Fibroblast of mammary gland (primary cell): ENCODE measurements at places on chromosomes 1 and 21.

DNA sequence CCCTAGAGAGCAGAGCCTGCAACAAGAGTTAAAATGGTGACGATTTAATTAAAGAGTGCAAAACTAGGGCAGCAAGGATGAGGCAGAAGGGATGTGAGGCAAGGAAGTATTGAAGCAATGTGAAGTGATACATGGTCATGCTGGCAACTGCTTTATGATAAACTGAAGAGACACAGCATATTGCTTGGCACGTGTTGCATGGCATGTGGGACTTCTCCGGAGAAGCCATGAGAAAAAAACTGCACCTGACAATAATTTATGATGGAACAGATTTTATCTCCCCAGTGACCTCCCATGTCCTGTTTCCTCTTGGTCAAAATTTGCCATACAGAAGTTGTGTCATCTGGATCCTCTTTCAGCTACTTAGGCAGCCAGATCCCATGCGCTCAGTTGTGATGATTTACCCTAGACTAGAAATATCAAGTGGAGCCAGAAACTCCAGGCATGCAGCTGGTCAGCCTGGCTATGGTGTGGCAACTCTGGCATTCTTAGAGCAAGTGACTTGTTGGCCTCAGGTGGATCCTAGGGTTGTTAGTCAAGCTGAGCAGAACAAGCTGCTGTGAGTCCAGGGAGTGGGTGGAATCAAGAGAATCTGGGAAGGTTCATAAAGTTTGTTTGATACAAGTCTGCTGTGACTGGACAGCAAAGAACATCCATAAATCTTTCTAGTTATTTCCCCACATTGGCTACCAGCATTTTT is 611.4 kb upstream of the USP24 start:
- DNase-seq = peak; percentile 37

GRCh38 chr1:39204441-39205081 is at the start of gene MACF1:
Gene MACF1, plus strand, starts transcription at chr1:39204695. Its CDS starts 328 bp downstream, at chr1:39205023.
- DNase-seq = peak; percentile 97

DNA sequence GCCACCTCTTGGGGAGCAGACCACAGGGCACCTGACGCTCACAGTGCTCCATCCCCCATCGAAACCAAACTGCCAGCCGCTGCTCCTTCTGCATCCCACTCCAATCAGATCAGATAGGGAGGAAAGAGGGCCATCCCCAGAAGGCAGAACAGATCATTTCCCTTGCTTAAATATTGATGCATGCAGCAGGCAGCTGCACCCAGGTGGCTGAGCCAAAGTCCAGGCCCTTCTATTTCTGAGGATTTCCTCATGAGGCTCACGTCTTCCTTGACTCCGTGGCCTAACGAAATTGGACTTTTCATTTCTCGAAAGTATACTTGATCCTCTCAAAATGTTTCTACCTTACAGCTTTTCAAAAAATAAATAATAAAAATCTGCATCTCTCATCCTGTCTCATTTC is 239.2 kb downstream of the ATG4C start:
- no peak for DNase-seq

- no peak for DNase-seq
Measured at GRCh38 chr21:35510294-35510693, 461.2 kb upstream of the RUNX1 start.

- DNase-seq = no peak
Measured at GRCh38 chr1:175394739-175395138, 202.2 kb upstream of the KIAA0040 start.

- DNase-seq = no peak
Measured at GRCh38 chr1:245378311-245378722, 223.5 kb downstream of the KIF26B start.

- no peak for DNase-seq
Measured at GRCh38 chr1:65457868-65458267, 37.4 kb downstream of the LEPR start.

DNA sequence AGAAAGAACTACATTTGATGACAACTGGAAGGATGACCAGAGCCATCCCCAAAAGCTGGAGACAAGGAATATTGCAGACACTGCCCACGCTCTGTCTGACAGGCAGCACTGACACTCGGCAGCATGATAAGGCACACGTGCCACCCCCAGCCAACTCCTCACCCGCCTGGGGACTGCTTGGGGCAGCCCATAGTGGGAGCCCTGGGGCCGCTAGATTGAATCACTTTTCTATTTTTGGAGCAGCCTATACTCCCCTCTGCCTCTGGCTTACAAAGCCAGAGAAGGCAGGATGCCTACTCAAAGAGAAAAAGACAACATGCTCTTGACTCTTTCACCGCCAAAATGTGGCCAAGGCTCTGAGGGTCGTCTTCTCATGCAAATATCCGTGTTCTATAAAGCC is 1.3 kb downstream of the SMG5 start:
- DNase-seq = peak; percentile 57

GRCh38 chr1:38347446-38348175 is 301.0 kb upstream of the POU3F1 start:
- no peak for DNase-seq

- DNase-seq = no peak
Measured at GRCh38 chr1:145927916-145928643, 796 bp upstream of the RBM8A start.

DNA sequence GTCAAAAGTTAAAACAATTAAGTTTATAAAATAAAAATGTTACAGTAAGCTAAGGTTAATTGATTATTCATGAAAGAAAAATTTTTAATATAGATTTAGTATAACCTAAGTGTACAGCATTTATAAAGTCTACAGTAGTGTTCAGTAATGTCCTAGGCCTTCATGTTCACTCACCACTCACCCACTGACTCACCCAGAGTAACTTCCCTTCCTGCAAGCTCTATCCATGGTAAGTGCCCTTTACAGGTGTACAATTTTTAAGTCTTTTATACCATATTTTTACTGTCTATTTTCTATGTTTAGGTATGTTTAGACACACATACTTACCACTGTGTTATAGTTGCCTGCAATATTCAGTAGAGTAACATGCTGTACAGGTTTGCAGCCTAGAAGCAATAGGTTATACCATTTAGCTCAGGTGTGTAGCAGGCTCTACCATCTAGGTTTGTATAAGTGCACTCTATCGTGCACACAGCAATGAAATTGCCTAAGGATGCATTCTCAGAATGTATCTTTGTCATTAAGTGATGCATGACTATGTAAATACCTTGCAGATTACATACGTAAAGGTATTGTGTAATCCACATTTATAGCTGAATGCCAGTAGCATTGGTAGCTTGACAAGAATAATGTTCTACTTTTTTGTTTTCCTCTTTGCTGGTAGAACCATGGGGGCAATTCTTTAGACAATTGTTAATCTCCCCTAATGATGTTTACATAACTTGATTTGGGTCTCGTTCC is 35.7 kb upstream of the GPR88 start:
- DNase-seq = peak; percentile 20

DNA sequence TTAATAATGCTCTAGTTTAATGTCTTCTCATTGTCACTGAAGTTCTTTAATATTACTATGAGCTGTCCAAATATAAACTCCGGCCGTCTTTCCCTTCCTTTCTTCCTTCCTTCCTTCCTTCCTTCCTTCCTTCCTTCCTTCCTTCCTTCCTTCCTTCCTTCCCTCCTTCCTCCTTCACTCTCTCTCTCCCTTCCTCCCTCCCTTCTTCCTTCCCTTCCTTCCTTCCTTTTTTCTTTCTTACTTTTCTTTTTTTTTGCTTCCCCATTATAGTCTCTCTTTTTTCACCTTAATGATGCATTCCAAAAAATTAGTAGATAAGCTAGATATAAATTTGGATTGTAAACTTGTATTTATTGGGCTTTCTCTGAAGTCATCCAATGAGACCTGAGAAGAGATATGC is 431.0 kb upstream of the ADGRL4 start:
- DNase-seq = no peak

- DNase-seq = no peak
Measured at GRCh38 chr21:36654324-36654723, 44.6 kb upstream of the SIM2 start.

DNA sequence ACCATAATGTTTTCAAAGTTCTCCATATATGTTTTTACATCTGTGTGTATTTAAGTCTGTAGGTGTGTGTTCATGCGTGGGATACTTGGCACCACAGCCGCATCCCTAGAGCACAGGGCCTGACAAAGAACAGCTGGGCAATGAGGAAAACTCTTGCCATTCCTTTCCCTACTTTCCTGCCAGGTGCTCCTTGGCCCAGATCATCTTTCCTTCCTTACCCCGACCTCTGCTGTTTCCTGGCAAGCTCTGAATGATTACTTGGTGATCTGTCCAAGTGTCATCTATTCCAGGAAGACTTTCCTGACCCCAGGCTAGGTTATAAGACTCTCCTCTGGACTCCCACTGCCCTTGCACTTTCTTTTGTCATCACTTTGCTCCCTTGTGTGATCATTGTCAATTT is 123.6 kb downstream of the ELAVL4 start:
- DNase-seq = no peak

- peak; percentile 67 for DNase-seq
Measured at GRCh38 chr1:23814016-23814415, 11.2 kb downstream of the HMGCL start.

DNA sequence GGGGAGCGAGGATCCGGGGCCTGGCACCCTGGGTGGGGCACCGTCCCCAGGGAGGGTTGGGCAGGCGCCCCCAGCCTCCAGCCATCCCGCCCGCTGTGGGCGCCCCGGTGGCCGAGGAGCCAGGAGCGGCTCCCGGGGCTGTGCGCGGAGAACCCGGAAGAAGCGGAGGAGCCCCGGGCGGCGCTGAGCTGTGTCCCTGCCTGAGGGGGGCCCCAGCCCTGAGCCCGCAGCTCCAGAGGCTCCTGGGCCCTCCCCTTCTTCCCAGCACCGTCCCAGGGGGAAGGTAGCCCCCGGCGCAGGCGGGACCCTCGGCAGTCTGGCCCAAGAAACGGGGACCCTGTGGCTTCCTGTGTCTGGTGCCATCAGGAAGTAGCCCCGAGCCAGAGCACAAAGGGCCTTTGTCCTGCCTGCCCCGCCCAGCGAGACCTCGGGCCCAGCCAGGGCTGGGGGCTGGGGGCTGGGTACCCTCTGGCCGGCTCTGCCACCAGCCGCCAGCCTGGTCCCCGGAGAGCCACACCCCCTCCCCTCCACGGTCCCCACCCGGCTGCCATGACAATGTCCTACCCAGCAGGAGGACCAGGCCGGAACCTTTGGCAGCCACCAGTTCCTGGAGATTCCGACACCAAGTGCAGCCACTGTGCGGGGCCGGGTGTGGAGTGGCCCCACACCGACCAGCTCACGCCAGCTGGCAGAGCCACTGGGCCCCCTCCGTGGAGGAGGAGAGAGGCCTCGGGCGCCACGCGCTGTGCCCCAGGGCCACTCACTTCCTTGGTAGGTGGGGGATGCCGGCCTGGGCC is 15.6 kb upstream of the TTLL10 start:
- DNase-seq = peak; percentile 1

DNA sequence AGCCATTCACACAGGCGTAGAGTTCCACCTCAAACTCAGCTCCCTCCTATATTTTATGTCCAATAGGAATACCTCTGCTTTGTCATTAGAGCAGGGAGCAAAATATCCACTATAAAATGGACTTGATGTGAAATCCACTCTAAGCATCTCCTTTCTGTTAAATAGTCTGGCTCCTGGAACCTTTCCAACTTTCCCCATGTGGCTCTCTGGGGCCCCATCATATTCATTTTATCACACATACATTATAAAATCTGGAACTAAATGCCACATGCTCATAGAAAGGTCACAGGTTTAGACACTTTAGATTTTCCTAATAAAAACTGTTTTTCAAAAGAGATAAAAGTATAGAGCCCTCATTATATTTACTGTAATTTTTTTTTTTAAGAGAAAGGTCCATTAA is 82.1 kb downstream of the PTPN14 start:
- no peak for DNase-seq

GRCh38 chr21:44914176-44914874 is 6.4 kb downstream of the ITGB2 start:
- DNase-seq = no peak

- no peak for DNase-seq
Measured at GRCh38 chr1:229065613-229066012, 205.3 kb upstream of the RAB4A start.

GRCh38 chr1:55716610-55717009 is 501.4 kb upstream of the USP24 start:
- DNase-seq = peak; percentile 55

GRCh38 chr1:182388392-182389134 is 3.0 kb downstream of the GLUL start:
- DNase-seq = no peak

DNA sequence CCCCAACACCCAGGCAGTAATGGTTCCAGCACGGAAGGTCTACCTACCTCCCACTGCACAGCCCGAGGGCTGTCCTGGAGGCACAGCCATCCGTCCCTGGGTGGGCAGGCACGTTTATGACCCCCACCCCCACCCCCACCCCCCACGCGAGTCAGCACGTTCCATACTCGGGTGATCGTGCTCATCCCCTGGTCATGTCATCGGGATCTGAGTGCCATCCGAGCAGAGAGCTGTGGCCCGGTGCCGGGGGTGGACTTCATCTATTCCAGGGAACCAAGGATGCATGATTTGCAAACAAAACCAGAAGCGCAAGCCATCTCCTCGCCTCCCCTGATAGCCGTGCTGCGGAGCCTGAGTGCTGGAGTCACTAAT is 1.1 kb downstream of the TSPEAR start:
- DNase-seq = no peak

GRCh38 chr1:117659550-117660270 is 53.9 kb downstream of the TENT5C start:
- DNase-seq = no peak

DNA sequence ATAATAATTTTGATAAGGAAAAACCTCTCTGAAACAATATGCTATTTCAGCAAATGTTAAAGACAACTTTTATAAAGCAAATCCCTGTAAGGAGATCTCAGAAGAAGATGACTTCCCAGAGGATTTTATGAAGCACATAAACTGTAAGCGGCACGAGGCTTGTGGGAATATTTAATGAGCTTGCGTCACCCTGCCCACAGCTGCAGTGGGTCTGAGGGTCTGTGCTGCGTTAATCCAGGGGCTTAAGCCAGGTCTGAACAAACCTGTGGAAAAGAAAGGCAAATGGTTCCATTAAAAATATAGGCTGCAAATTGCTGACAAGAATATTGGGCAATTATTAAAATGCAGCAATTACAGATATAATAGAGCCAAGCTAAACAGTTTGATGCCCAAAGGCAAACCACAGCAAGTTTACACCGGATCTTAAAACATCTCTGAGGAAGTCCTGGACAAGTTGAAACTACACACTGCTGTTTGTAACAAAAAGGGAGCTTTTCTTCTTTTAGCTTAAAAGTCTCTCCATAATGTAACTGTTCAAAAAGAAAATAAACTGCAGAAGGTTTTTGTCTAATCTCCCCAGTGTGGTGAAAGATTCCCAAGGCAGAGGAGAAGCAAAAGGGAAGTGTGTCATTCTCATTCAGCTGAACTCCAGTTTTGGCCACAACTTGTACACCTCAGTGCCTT is 21.8 kb downstream of the TGFBR3 start:
- DNase-seq = peak; percentile 74

DNA sequence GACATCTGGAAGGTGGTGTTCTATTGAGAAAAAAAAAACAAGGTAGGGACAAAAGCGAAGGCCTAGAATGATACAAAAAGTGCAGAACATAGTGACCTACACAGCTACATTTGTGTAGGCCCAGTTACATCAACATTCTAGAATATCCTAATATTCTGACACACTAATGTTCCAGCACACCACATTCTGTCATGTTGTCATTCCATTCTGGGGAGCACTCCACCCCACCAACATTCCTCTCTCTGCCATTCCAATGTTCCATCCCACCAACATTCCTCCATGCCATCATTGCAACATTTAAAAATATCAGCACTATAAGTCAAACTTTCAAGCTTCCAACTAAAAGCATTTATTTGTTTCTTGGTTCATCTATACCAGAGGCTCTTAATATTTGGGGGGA is 28.5 kb downstream of the COA7 start:
- DNase-seq = no peak
